Effector memory CD4-positive, alpha-beta T cell (primary cell): ENCODE measurements at places on chromosomes 4 and X.

GRCh38 chrX:15645266-15645665 lies 19.3 kb downstream of the CLTRN start:
- H3K27me3 ChIP-seq: no peaks in the 10 kb centered on the region
- no peak overlapping the region for H3K4me3 ChIP-seq
- H3K4me1 ChIP-seq: no peaks in the 10 kb centered on the region
- DNase-seq: no peak

DNA sequence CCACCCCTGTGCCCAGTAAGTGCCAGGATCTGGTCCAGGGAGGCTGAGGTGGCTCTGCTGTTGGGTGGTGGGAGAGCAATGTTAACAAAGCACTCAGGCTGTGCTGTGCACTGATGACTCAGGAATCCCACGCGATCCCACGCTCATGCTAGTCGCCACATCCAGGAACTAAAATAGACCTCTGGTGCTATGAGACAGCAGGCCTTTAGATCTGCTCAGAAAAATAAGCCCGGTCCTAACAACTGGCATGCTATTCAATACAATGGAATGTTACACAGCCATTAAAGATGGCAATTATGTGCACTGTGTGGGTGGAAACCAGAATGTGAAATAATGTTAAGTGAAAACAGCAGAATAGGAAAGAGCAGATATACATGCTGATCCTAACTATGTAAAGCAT lies 26.0 kb downstream of the ARL13A start:
- DNase-seq: no peak
- H3K27ac ChIP-seq: no peak overlapping the region
- no peak overlapping the region for H3K4me3 ChIP-seq
- peaks cover 4% of the 10 kb centered on the region for H3K36me3 ChIP-seq
- H3K27me3 ChIP-seq: no peaks in the 10 kb centered on the region

- H3K36me3 ChIP-seq: no peaks in the 10 kb centered on the region
- H3K4me3 ChIP-seq: no peak overlapping the region
- H3K4me1 ChIP-seq: no peaks in the 10 kb centered on the region
- H3K27ac ChIP-seq: no peak overlapping the region
Measured at GRCh38 chrX:134026565-134027311, 41.3 kb upstream of the GPC3 start.

- no peak overlapping the region for H3K27ac ChIP-seq
- no peak overlapping the region for H3K4me3 ChIP-seq
- no peaks in the 10 kb centered on the region for H3K36me3 ChIP-seq
- H3K4me1 ChIP-seq: no peaks in the 10 kb centered on the region
- no peak for DNase-seq
Measured at GRCh38 chr4:87037671-87038334, 103.0 kb downstream of the AFF1 start.

GRCh38 chr4:6703786-6704185 lies 5.9 kb downstream of the MRFAP1L1 start:
- H3K4me1 ChIP-seq: peaks cover 38% of the 10 kb centered on the region
- no peak overlapping the region for H3K4me3 ChIP-seq
- no peak for DNase-seq
- peaks cover 15% of the 10 kb centered on the region for H3K36me3 ChIP-seq
- no peak overlapping the region for H3K27ac ChIP-seq
- no peaks in the 10 kb centered on the region for H3K27me3 ChIP-seq

GRCh38 chrX:47574547-47575301 lies 7.5 kb upstream of the TIMP1 start:
- H3K4me1 ChIP-seq: no peaks in the 10 kb centered on the region
- no peak overlapping the region for H3K27ac ChIP-seq
- DNase-seq: no peak

- no peak overlapping the region for H3K4me3 ChIP-seq
- no peak overlapping the region for H3K27ac ChIP-seq
Measured at GRCh38 chrX:133840415-133840814, 145.0 kb downstream of the GPC3 start.

GRCh38 chr4:63717384-63717783 lies 691.9 kb downstream of the TECRL start:
- no peak for DNase-seq
- H3K4me3 ChIP-seq: no peak overlapping the region

GRCh38 chr4:132071815-132072214 lies 1077.3 kb upstream of the PCDH10 start:
- no peaks in the 10 kb centered on the region for H3K4me1 ChIP-seq
- no peaks in the 10 kb centered on the region for H3K36me3 ChIP-seq
- no peak overlapping the region for H3K4me3 ChIP-seq
- no peak overlapping the region for H3K27ac ChIP-seq
- DNase-seq: no peak
- H3K27me3 ChIP-seq: no peaks in the 10 kb centered on the region

- no peak overlapping the region for H3K4me3 ChIP-seq
- no peaks in the 10 kb centered on the region for H3K4me1 ChIP-seq
- no peaks in the 10 kb centered on the region for H3K36me3 ChIP-seq
- DNase-seq: no peak
- no peak overlapping the region for H3K27ac ChIP-seq
Measured at GRCh38 chr4:96164814-96165351, 325.0 kb downstream of the PDHA2 start.

DNA sequence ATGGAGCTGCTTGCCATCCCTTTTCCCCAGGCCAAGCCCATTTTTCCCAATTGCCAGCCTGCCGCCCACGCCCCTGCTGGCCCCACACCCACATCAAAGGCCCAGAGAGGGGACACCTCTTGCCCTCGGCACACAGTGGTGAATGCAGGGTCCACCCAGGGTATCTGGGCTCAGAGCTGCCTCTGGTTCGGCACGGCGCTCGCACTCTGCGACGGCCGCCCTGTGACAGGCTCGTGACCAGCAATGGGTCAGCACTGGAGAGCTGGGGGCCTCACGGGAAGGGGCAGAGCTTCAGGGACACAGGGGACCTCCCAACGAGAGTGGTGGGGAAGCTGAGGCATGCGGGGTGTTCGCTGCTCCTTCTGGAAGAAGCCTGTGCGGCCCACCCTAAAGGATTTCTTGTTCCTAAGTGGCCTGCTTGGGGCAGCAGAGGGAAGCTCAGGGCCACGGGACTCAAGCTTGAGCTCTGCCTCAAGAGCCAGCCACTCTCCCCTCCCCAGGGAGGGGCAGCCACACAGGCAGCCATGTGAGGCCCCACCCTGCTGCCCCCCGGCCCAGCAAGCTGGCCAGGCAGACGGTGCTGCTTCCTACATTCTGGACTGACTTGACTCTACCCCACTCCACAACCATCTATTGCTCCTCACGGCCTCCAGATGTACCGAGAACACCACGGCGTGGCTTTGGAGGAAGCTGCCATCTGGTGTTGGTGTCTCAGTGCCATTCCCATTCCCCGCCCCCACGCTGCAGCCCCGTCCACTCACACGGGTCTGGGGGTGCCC lies 73.7 kb downstream of the ABLIM2 start:
- no peak overlapping the region for H3K27ac ChIP-seq
- H3K27me3 ChIP-seq: no peaks in the 10 kb centered on the region
- no peak for DNase-seq
- H3K36me3 ChIP-seq: no peaks in the 10 kb centered on the region

GRCh38 chrX:130831347-130831722 lies 71.7 kb downstream of the ENOX2 start:
- no peaks in the 10 kb centered on the region for H3K36me3 ChIP-seq
- no peak for DNase-seq
- H3K4me1 ChIP-seq: no peaks in the 10 kb centered on the region
- no peak overlapping the region for H3K27ac ChIP-seq
- no peaks in the 10 kb centered on the region for H3K27me3 ChIP-seq

- H3K4me3 ChIP-seq: no peak overlapping the region
- H3K4me1 ChIP-seq: no peaks in the 10 kb centered on the region
- H3K27me3 ChIP-seq: no peaks in the 10 kb centered on the region
- H3K27ac ChIP-seq: no peak overlapping the region
Measured at GRCh38 chr4:184010696-184011095, 105.6 kb downstream of the STOX2 start.

DNA sequence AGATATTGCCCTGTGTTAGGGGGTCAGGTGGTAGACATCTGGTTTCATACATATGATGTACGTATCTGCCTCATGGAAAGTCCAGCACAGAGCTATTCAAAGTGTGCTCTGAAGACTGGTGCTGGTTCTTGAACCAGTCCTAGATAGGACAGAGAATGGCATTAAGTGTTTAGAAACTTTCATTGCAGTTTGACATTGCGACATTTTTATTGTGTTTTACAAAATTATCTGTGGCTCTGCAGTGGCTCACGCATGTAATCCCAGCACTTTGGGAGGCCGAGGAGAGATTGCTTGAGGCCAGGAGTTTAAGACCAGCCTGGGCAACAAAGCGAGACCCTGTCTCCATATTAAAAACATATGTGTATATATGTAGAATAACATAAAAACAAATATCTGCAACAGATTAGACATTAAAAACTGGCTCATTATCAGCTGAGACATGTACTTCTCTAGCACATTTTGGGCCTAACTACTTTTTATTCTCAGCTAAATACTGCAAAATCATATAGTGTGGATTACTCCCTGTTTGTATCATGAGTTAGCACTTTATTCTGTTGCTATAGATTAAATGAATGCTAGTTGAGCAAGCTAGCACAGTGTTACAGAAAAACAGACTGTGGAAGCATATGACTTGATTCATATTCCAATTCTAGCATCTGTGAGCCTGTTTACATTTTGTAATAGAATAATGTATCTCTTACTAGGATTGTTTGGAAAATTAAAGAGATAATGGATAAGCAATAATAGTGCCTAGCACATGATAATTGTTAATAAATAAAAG lies 57.1 kb downstream of the USP9X start:
- no peak for DNase-seq
- H3K27me3 ChIP-seq: no peaks in the 10 kb centered on the region
- H3K36me3 ChIP-seq: peaks cover 24% of the 10 kb centered on the region
- H3K4me1 ChIP-seq: no peaks in the 10 kb centered on the region
- H3K27ac ChIP-seq: no peak overlapping the region

- H3K27ac ChIP-seq: no peak overlapping the region
- no peak overlapping the region for H3K4me3 ChIP-seq
- no peaks in the 10 kb centered on the region for H3K36me3 ChIP-seq
- H3K4me1 ChIP-seq: no peaks in the 10 kb centered on the region
Measured at GRCh38 chr4:56220261-56220660, 167.0 kb downstream of the AASDH start.

DNA sequence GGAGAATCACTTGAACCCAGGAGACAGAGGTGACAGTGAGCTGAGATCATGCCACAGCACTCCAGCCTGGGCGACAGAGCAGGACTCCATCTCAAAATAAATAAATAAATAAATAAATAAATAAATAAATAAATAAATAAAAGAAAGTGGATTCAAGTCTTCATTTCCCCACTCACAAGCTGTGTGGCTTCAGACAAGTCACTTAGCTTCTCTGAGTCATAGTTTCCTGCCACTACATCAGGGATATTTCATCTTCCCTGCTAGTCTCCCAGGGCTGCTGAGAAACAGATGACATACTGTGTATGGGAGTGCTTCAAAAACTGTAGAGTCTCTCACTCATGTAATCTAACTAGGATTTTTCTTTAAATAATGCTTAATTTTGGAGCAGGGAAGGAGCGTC lies 37.2 kb downstream of the TBC1D9 start:
- no peaks in the 10 kb centered on the region for H3K36me3 ChIP-seq
- no peak for DNase-seq
- no peaks in the 10 kb centered on the region for H3K27me3 ChIP-seq
- no peak overlapping the region for H3K4me3 ChIP-seq

DNA sequence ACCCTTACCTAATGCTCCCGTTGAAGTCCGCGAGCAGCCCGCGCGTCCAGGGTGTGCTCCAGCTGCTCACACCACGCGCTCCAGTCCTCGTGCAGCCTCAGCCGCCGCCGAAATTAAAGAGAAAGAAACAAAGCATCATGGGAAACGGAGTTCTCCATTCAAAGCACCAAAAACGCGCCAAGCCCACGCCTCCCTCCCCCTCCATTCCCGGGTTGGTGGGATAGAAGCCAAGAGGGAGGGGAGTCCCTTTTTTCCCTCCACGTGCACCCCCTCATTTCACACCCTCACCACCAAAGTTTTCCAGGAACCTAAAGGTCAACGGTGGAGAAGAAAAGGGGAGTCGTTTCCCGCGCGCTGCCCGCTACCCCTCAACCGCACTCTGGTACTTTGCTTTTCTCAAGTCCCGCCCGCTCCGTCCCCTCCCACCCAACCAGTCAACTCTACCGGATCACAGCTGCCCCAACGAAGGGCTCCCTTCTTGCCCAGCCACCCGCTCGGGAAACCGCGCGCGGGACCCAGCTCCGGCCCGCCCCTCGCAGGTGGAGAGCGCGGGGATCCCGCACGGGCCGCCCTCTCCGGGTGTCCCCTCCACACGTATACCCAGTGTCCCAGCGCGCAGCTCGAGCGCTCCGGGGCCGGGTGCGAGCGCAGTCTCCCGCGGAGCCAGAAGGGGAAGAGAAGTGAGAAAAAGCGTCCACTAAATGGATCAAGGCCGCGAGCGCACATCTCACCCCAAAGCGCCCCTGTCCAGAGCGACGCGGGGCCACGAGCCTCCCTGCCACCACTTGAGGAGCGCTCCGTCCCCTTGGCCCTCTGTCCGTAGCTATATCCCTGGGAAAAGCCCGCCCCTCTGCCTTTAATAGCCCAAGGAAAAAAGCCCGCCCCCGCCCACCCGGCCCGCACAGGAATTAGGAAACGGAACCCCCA lies 65.1 kb upstream of the CCDC160 start:
- DNase-seq: no peak
- H3K4me3 ChIP-seq: peak overlapping the region; percentile 62
- H3K27me3 ChIP-seq: peaks cover 3% of the 10 kb centered on the region
- H3K36me3 ChIP-seq: no peaks in the 10 kb centered on the region
- peaks cover 7% of the 10 kb centered on the region for H3K4me1 ChIP-seq

DNA sequence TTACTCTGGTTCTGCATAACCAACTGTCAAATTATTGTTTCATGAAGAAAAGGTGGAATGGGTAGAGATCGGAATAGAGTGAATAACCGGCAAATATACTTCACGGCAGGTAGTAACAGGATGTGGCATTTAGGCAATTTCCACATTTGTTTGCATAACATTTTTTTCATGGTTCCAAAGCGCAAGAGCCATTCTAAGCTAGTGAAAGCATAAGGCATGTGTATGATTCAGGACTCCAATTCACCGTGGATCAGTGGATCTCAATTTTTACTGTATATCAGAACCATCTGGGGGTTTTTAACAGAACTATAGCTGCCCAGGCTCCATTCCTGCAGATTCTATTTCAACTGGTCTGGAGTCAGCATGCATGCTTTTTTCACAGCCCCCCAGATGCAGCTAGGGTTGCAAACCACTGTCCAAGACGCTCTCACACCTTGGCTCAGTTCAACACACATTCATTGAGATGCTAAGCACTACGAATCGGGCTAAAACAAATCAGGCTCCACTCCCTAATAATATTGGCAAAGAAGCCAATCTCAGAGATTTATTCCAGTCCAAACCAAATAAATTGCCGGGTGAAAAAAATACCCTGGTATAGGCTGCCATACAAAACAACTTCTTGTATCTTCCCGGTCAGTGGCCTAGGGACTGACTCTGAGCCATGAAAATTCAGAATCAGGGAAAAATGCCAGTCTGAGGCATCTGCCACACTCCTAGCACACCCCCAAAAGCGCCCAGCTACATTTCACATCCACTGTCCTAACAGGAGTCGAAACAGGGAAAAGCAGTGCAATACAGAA lies 30.0 kb downstream of the AFAP1 start:
- no peaks in the 10 kb centered on the region for H3K27me3 ChIP-seq
- no peak for DNase-seq
- H3K4me3 ChIP-seq: no peak overlapping the region
- H3K4me1 ChIP-seq: peaks cover 9% of the 10 kb centered on the region
- no peak overlapping the region for H3K27ac ChIP-seq

- H3K27me3 ChIP-seq: no peaks in the 10 kb centered on the region
- no peaks in the 10 kb centered on the region for H3K36me3 ChIP-seq
- no peaks in the 10 kb centered on the region for H3K4me1 ChIP-seq
- DNase-seq: no peak
Measured at GRCh38 chr4:129136433-129136832, 40.5 kb downstream of the C4orf33 start.

- DNase-seq: no peak
- H3K4me3 ChIP-seq: no peak overlapping the region
- H3K36me3 ChIP-seq: no peaks in the 10 kb centered on the region
- no peaks in the 10 kb centered on the region for H3K4me1 ChIP-seq
- no peaks in the 10 kb centered on the region for H3K27me3 ChIP-seq
Measured at GRCh38 chr4:140971077-140971792, 162.0 kb downstream of the RNF150 start.
